Right cardiac atrium (tissue), 5 donors: ENCODE measurements at places on chromosomes 11 and 22. TPM values are rescaled to one million over a fixed set of nuclear protein-coding genes. Genes with fewer than 3 reads are reported as not detected.

- no peak for DNase-seq
Measured at GRCh38 chr11:73384531-73384871, 8.3 kb downstream of the RELT start.

DNA sequence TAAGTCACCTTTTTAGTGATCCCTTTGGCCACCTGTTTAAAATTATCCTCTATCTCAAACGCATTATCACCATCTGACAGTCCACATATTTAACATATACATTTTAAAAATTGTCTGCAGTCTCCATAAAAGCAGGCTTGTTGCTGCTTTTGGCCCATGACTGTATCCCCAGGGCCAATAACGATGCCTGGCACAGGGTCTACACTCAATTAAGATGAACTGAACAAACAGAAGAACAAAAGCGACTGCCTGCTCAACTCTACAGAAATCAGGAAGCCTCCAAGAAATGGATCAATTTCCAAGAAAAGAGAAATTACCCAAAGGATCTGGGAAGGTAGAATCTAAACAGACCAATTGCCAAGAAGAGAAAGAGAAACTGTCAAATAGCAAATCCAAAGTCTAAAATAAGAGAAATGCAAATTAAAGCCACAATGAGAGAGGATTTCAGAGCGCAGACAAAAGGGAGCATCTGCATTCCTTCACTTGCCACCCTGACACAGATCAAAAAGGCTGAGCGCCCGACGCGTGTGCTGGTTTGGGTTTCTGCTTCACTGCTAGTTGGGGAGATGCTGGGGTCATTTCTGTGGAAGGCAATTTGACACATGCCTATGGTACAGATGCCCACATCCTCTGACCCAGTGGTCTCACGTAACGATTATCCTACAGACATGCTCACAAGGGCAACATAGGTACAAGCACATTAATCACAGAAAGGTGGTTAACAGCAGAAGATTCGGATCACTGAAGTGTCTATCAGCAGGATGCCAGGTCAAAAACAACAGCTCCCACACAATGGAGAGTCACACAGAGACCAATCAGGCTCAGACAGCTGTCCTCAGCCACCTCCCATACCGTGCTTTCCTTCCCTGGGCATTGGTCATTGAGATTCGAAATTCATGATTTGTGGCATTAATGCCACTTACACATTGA is 55.9 kb downstream of the SHISAL1 start:
- no peak for DNase-seq

DNA sequence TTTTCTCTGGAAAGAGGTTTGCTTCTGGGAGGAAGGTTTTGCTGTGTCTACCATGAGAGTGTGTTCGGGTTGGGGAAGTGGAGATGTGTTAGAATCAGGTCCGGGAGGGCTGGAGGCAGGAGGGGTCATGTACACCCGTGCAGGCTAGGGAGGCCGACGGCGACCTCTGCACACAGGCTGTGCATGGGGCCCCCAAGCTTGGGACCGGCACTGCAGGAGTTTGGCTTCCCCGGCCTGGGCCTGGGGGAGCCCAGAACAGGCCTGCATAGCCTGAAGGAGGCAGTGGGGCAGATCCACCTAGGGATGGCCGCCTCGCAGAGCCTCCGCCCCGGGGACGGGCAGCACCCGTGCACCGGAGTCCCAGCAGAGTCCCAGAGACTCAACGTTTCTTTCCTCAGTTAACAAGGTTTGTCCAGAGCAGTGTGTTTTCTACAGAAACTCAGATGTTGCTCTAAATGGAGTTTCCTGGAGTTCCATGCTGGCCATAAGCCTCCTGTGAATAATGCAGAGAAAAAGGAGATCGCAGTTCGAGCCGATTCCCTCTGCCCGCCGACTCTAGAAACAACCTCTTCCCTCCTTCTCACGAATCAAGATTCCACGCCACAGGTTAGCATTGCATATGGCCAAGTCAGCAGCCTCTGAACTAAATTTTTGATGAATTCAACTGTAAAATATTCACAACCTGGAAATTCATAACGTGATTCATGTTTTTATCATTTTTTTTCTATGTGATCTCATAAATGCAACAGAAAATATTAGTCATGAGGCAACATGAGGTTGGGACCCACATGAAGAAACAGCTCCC is 427.3 kb downstream of the BRD1 start:
- DNase-seq: no peak

GRCh38 chr22:46584081-46584921 is 35.9 kb upstream of the GRAMD4 start:
- DNase-seq: peak; percentile 31

- no peak for DNase-seq
Measured at GRCh38 chr11:31803813-31804311, 7.3 kb downstream of the PAX6 start.

DNA sequence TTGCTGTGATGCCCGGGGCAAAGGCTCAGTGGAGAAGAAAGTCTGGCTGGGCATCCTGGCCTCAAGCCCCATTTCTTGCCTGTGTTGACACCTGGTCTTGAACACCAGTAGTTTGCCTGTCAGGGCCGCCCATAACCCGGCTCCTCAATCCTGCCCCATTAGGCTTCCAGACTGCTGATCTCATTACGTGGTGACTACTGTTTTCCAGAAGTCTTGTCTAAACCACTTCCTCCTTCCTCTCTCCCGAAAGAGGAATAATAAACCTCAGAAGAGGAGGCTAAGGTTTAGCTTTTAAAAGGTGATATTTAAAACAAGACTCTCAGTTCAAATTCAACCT is 97.7 kb downstream of the CD44 start:
- no peak for DNase-seq

DNA sequence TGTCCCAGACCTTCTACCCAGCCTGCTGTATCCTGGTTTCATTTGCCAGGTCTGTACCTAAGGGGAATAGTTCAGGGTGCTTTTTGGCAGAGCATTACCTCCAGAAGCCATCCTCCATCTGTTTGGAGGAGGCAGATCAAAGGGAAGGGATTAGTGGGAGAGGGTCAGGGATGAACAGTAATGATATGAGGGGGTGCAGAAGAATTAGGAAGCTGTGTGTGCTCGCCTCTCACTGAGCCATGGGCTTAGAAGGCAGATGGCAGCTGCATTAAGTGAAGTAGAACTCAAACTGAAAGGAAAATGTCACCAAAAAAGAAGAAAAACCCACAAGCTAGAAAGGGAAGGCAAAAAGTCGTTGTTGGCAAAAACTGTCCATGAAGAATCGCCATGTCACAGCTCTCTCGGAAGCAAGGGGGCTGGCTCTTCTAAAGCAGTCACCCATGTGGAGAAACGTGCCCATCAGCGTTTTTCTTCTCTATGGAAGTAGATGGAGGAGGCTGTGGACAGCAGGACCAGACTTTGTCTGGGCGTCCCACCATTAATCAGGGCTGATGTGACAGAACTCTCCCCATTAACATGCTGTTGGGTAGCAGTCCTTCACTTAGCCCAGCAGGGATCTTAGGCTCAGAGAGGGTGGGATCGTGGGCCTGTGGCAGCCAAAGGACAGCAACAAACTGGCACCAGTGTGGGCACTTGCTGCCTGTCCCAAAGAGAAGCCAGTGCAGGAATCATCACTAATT is 46.8 kb downstream of the CEP164 start:
- DNase-seq: no peak

DNA sequence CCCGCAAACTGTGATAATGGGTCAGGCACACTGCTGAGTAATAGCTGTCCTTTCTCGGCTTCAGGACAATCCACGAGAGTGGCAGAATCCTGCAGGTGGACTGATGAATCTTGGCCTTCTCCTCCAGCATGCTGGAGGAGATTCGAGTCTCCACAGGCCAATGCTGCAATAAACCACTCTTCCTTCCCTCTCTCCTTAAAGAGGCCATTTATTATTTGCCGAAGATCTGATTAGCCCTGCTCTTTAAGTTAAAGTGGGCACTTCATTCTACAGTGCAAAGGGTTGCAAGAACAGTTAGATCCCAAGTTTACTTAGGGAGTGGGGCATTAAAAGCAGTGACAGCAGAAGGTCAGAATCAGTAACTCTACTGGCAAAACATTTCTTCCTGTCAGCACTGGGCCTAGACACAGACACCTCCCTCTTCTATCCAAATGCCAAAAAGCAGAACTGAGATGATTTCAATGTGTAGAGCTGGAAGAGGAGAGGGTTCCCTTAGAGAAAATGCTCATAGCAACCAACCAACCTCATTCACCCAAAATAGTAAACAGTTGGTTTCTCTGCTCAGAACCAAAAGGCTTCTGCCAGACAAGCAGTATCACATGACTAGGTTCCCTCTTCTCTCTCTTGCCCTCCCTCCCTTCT is 121.7 kb downstream of the SGSM3 start:
- DNase-seq: no peak

GRCh38 chr22:23098230-23098705 is 27.9 kb downstream of the GNAZ start:
- no peak for DNase-seq

DNA sequence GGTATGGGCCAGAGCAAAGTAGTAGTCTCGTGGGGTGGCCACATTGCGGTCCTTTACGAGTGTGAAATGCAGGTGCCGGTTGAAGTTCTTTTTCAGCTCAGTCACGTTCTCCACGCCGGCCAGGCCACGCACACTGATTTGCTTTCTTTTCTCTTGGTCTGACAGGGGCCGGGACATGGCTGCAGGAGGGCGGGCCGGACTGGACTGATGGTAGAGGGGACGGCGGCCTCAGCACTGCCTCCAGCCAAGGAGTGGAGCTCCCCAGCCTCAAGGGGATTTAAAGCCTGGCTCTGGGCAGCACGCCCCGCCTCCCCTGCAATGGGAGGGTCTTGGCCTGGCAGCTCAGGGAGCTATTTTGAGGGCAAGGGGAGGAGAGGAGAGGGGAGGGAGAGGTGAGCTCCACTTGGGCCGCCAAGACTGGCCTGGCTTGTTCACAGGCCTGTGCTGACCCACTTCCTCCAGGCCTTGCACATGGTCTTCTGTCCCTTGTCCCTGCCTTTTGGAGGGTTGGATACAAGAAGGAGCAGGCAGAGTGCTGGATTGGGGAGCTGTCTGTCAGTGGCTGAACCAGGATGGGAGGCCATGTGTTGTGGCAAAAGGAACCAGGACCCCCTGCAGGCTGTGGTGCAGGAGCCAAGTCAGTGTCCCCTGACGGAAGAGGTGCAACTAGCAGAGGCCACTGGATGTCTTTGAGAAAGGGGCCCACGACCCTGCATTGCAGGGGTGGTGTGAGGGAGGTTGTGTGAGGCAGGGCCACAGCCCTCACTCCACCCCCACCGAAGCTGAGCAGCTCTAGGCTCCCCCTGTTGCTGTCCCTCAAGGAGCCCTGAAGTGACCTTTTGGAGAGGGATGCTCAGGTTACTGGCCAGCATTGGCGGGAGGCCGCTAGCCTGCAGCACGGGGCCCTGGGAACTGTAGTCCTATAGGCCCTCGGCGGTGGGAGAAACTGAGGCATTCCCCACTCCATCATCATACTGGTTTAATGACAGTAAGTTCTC is at the start of gene PYGM:
PYGM (minus strand) TSS at position 253 of the 998 bp plus-strand sequence; CDS start at position 177, 76 bp downstream.
- DNase-seq: peak; percentile 88

DNA sequence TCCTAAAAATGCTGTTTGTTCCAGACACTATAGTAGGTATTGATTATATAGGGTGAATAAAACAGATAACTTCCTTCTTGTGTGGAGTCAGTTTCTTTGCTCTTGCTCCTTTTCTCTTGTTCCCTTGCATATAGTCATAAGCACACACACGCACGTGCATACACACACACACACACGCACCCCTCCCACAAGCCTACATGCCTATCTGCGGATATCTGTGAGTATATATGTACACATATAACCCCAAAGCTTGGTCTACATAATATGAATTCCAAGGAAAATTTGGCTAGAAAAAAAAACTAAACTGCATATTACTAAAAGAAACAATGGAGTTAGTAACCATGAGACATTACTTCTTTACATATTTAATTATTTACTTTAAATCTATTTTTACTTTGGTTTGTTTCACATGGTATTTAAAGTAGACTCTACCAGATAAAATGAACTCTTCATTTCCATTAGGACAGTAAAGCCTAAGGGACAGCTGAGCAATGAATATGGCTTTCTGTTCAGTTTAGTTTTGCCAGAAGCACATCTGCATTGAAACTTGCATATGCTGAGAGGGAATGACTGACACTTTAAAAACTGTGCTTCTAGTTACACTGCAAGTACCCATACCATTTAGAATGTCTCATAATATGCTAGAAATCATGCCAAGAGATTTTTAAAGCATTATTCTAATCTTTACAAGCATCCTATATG is 676.4 kb downstream of the DLG2 start:
- DNase-seq: no peak

DNA sequence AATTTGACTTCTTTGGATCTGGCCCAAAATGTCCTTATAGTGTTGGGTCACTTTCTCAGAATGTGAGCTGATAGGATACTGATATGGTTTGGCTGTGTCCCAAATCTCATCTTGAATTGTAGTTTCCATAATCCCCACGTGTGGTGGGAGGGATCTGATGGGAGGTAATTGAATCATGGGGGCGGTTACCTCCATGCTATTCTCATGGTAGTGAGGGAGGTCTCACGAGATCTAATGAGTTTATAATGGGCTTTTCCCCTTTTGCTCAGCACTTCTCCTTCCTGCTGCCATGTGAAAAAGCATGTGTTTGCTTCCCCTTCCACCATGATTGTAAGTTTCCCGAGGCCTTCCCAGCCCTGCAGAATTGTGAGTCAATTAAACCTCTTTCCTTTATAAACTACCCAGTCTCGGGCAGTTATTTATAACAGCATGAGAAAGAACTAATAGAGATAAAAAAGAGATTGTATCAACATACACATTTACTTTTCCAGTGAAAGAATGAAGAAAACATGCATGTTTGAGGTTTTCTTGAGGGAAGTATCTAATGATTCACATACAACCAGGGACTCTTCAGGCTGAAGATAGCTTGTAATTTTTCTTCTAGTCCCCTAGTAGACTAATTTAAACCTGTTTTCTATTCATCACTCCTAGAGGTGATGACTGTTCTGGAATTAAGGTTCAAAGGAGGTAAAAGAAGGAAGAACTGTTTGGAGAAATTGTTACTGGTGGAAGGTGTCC is 17.3 kb upstream of the CSTF3 start:
- no peak for DNase-seq

GRCh38 chr11:113928311-113928710 is 23.7 kb downstream of the HTR3B start:
- no peak for DNase-seq

DNA sequence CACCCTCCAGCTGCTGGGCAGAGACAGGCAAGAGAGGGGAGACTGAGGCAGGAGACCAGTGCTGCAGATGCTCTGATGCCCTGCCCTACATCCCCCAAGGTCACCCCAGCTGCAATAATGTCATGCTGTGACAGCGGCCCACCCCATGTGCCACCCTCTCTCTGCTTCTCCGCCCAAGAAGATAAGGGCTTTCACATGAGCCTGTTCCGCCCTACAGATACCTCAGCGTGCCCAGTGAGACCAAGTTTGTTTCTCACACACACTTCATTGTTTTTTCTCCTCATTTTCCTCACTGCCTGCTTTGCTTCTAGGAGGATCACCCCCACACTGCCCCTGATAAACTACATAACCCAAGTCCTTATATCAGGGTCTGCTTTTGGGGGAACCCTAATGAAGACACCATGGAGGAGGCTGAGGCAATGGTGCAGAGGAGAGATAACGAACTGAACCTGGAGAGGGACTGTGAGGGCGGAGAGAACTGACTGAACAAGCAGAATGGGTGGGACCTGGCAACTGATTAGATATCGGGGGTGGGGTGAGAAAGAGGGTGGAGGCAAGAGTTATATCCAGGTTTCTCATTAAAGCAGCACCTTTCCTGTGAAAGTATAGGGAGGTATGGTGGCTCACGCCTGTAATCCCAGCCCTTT is 37.5 kb upstream of the TSKU start:
- no peak for DNase-seq

Gene OTOG
- not detected for total RNA-seq

Gene CLCF1
- 2.9 TPM for total RNA-seq

Gene GGTLC3
- not detected for total RNA-seq

Gene EFCAB6
- total RNA-seq: 3.4 TPM

Gene PTS
- 27.2 TPM for total RNA-seq

Gene GTSE1
- 1.2 TPM for total RNA-seq
